Hematopoietic multipotent progenitor cell treated with erythropoietin and hydrocortisone succinate and interleukin-3 and kit ligand, for 8 days (in vitro differentiated cells): ENCODE measurements at places on chromosomes 2 and 18.
A peak's percentile ranks its signal among the peaks of the same experiment; 100 is the strongest.

DNA sequence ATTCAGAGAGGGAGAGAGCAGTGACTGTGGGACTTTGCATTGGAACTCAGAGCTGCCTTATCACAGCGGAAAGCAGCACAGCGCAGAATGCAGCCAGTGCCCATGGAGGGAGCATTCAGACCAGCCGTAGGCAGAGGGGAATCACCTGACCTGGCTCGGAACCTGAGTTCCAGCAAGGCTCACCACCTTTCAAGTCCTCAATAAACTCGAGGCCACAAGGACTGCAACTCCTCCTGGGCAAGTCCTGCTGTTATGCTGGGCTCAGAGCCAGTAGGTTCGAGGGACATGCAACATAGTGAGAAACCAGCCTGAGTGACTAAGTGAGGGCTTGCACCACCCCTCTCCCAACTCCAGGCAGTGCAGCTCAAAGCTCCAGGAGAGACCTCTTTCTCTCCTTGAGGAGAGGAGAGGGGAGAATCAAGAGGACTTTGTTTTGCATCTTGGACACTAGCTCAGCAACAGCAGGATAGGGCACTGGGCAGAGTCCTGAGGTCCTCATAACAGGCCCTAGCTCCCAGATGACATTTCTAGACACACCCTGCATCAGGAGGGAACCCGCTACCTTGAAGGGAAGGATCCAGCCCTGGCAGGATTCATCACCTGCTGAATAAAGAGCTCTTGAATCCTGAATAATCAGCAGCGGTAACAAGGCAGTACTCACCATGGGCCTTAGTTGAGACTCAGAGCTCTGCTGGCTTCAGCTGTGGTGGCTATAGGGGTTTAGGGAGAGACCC lies 136.8 kb upstream of the OTOS start:
- DNase-seq = no peak

GRCh38 chr2:80053522-80054345 lies 250.8 kb downstream of the LRRTM1 start:
- DNase-seq = no peak

DNA sequence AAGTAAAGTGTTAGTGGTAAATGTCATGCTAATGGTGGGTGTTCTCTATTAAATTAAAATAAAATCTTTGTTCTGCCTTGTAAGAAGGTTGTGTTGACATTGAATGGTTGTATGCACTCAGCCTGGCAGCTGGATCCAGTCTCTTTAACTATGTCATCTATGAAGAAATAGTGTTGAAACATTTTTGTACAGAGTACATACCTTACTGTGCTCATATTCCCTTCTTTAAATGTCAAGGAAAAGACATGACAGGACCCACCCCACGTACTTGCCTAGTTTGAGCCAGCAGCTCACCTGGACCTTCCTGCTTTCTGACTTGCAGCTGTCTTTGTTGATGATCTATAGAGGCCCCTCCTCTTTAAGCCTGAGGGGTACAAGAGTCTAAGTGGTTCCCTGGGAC lies 85.6 kb upstream of the ST3GAL5 start:
- no peak for DNase-seq

- DNase-seq = no peak
Observed at GRCh38 chr2:26670931-26671460, 21.5 kb upstream of the KCNK3 start.

DNA sequence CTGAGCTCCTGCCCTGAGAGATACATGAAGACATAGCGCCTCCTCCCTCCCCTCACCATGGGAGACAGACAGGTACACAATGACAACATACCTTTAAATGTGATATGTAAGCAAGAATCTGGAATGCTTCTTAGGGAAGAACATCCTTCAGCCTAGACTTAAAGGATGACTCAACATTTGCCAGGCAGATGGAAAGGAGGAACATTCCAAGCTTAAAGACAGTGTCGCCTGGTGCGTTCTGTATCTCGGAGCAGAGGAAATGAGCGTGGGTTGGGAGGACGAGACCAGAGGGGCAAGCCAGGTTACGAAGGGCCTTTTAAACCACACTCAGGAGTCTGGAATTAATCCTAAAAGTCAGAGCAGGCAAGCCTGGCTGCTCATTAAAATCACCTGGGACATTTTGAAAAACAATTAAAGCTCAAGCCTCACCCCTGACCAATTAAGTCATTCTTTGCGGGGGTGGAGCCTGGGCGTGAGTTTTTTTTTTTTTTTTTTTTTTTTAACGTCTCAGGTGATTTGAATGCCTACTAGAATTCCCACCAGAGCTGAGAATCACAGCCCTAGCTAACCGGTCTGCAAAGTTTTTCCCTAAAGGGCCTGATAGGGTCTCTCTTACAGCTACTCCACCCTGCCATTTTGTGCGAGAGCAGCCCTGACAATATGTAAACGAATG lies 131.2 kb upstream of the SEC11C start:
- no peak for DNase-seq

- no peak for DNase-seq
Observed at GRCh38 chr2:31581124-31581795, 522 bp upstream of the SRD5A2 start.

DNA sequence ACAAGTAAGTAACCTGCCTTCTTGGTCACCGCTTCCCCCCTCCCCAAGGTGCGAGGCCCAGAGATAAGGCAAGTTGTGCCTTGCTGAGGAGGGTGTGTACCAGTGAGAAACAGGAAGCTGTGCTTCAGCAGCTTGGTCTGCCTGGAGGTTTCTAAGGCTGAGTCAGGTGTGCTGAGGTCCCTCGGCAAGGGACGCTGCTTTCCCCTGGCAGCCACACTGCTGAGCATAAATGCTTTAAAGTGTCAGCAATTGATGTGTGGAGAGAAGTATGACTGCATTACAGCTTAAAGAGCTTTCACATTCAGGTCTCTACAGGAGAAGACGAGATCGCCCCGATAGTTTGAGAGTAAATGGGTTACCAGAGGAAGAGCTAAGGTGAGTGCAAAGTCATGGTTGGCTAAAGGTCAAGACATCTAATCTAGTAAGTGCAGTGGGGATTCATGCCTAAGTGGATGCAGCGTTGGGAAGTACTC lies 86.9 kb downstream of the LIMS1 start:
- peak; percentile 68 for DNase-seq

GRCh38 chr2:126300348-126300747 lies 355.6 kb upstream of the GYPC start:
- DNase-seq = no peak

- peak; percentile 69 for DNase-seq
Observed at GRCh38 chr2:69026026-69026425, 13.0 kb downstream of the ANTXR1 start.

GRCh38 chr2:26352892-26353291 lies 6.3 kb upstream of the ADGRF3 start:
- peak; percentile 23 for DNase-seq

- no peak for DNase-seq
Observed at GRCh38 chr2:59798687-59799232, 754.7 kb downstream of the BCL11A start.

- no peak for DNase-seq
Observed at GRCh38 chr2:12169721-12170120, 423.3 kb downstream of the LPIN1 start.

DNA sequence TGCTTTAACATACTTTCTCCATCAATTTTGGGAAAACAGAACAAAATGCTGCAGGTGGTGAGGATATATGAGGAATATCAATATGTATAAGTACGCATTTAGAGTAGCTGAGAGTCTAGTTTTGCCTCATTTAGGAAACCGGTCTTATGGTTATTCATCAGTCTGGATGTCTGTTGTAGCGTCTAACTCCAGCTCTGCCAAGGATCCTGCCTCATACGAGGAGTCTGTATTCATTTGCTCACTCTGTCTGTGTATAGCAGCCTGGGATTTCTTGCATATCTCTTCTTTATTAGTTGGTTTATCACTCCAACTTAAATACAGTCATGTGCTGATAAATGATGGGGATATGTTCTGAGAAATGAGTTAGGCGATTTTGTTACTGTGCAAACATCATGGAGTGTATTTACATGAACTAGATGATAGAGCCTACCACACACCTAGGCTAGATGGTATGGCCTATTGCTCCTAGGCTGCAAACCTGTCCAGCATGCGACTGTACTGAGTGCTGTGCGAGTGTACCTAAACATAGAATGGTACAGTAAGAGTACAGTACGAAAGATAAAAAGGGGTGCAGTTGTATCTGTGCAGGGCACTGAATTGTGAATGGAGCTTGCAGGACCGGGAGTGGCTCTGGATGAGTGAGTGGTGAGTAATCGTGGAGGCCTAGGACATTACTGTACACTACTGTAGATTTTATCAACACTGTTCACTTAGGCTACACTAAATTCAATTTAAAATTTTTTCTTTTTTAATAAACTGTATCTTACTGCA lies 148.1 kb downstream of the ZNF407 start:
- peak; percentile 51 for DNase-seq
